Activated CD4-positive, CD25-positive, alpha-beta regulatory T cell (primary cell): ENCODE measurements at places on chromosomes 3 and 15.
A peak's percentile ranks its signal among the peaks of the same experiment; 100 is the strongest.

GRCh38 chr3:33441225-33441976 is 1.2 kb upstream of the UBP1 start:
- DNase-seq, result no peak

- DNase-seq, result no peak
Measured at GRCh38 chr3:101204246-101204645, 116.1 kb downstream of the IMPG2 start.

DNA sequence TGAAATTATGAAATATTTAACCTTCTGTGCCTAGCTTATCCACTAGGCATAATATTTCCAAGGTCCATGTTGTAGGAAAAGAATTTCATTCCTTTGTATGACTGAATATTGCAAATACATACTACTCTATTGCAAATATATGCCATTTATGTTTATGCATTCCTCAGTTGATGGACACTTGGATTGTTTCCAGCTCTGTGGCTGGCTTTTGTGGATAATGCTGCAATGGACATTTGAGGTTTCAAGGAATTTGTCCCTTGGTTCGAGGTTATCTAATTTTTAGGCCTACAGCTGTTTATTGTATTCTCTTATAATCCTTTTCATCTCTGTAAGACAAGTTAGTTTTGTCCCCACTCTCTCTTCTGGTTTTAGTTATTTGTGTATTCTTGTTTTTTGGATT is 7.7 kb upstream of the AADACL2 start:
- no peak for DNase-seq

- DNase-seq, result no peak
Measured at GRCh38 chr15:26875476-26875850, 8.6 kb downstream of the GABRA5 start.

GRCh38 chr3:43369404-43370292 is 83.3 kb downstream of the SNRK start:
- no peak for DNase-seq

DNA sequence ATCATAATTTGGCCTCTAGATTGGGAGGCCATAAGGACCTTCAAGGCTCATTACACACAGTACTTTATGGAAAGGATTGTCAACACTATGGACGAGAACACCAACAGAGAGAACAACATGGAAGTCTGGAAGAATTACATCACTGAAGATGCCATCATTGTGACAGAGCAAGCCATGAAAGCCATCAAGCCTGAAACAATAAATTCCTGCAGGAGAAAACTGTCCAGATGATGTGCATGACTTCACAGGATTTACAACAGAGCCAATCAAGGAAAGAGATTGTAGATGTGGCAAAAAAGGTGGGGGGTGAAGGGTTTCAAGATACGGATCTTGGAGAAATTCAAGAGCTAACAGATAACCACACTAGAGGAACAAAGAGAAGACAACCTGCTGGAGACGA is 15.9 kb downstream of the IL17RB start:
- DNase-seq, result no peak

GRCh38 chr3:117708601-117709000 is 999.0 kb downstream of the TUSC7 start:
- no peak for DNase-seq

- DNase-seq, result no peak
Measured at GRCh38 chr3:196232154-196232881, 16.0 kb downstream of the SLC51A start.

- no peak for DNase-seq
Measured at GRCh38 chr3:139534455-139534812, 5.1 kb downstream of the RBP1 start.

DNA sequence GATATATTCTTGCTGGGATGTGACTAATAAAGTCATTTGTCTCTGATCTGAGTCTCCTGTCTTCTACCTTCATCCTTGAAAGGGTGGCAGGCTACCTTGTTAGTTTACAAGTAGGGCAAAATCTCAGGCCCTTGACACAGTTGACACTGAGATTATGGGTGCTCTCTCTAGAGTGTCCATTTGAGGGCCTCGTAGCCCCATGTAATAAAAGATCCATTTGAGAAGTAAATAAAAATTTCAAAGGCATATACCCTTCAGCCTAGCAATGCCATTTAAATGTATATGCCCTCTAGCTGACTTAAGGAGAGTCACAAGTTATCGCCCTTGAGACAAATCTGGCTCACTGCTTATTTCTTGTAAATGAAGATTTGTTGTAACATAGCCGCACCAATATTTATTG is 98.6 kb downstream of the TCF12 start:
- no peak for DNase-seq

DNA sequence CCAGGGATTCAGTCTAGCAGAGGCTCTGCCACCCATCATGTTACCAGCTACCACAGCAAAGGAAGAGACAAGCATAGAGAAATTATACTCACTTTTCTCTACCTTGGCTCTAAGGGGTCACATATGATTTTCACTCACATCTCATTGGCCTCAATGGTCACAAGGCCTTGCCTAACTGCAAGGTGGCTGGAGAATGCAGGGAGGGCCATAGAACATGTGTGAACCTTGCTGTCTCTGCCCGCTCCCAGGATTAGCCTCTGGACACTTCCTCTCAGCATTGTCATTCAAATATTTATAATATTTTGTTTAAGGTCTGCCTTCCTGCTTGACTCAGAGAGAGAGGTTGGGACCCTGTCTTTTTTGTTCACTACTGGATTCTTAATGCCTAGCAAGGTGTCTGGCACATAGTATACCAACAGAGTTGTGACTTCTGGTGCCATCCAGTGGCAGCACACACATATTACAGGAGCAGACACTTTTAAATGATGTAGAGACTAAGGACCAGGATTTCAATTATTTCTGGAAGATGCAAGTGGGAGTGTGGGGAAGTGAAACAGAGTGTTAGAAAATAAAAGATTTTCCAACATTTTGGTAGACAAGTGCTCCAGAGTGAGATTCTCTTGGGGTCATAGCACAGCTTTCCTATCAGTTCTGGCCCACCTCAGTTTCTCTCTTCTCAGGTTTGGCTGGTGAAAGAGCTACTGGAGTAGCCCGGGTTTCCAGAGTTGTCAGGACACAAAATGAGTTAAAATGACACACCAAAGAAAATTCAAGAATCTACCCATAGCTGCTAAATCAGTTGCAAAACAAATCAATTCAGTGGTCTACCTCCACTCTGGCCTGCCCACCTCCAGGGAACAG is 119.0 kb upstream of the RASGRP1 start:
- DNase-seq, result peak; percentile 50

DNA sequence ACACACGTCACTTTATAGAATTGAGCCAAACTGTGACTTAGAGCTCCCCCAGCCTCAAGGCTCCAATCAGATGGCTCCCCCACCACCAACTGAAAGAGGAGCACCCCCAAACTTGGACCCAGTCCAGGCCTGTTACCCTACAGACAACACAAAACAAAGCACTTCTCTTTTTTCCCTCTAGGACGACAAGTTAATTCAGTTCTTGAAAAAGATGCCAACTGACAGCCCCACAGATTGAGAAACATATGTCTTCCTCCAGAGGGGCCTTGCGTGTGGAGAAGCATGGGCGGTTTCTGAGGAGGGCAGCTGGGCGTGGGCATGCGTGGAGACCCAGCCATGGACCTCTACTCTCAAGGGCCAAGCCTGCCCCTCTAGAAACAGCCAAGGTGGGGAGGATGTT is 229.5 kb downstream of the SHQ1 start:
- no peak for DNase-seq

DNA sequence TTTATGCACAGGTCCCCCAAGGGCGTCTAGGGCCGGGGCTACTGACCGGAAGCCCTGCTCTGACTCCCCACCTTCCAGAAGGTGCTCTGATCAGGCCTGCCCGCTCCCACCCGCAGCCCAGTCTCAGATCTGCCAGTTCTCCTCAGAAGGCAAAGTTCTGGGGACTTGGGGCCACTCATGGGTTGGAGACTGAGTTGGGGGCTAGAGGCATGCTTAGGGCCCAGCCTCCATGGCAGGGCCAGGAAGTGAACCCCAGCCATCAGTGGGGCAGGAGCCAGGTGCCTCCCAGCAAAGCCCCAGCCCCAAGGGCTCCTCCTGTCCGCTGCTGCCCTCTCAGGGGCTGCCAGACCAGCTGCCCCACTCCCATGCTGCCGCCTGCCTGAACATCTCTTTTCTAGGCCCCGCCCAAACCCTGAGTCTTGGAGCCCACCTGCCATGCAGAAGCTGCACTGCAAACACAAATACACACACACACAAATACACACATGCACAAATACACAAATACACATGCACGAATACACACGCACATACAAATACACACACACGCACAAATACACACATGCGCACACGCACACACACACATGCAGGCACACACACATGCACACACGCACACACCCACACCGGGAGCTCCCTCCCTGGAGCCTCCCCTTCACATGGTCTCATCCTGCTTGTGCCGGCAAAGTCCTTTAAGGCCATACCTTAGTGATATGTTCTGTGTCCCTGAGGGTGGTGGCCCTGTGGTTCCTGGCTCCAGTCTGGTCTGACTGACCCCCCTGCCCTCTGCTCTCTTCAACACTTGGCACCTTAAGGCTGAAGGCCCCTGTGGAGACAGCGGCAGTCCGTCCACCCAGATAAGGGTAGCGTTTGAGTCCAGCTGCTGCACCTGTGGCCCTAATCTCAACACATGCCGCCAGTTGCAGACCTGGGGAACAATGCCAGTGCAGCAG is 59.2 kb upstream of the KLF13 start:
- no peak for DNase-seq

- no peak for DNase-seq
Measured at GRCh38 chr3:59502806-59503205, 453.0 kb upstream of the CFAP20DC start.

GRCh38 chr15:88066636-88067330 is 189.8 kb downstream of the NTRK3 start:
- DNase-seq, result no peak

DNA sequence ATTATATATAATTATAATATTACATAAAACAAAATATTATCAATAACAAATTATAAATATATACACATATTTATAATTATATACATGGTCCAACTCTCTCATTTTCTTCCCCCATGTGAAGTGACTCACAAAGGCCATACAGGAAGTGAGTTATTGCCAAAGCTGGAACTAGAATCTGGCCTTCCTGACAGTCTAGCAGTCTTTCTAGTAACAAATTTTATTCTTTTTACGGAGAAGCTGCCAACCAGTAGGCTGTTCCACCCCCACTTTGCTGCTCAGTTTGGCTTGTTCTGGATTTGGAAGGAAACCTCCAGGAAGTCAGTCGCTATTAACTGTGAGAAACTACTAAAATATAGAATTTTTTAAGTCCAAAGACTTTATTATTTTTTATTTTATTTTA is 79.6 kb downstream of the DHX36 start:
- no peak for DNase-seq

GRCh38 chr3:69823743-69824142 is 84.5 kb downstream of the MITF start:
- DNase-seq, result no peak

DNA sequence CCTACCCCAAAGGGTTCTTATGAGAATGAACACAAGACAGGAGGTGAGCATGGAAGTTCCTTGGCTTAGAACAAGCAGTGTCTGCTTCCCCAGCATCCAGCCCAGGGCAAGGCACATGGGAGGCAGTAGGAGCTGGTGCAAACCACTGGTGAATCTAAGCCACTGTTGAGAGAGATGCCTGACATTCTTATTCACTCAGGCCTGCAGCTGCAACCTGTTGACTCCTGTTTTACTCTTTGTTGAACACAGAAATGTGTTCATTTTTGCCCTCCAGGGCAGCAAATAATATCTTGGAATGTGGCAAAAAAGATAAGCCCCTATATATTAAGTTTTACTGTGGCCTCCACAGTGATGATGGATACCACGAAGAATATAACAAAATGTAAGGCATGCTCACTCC is 8.9 kb upstream of the PAK6 start:
- no peak for DNase-seq
